Liver (tissue), 10 donors: ENCODE measurements at places on chromosomes 3 and 15. TPM values are rescaled to one million over a fixed set of nuclear protein-coding genes. Genes with fewer than 3 reads are reported as not detected.

Gene OR5K1
- total RNA-seq: not detected

Gene DLL4
- 3.8 TPM for total RNA-seq

Gene ARHGEF3
- 2.4 TPM for total RNA-seq

GRCh38 chr3:45026038-45026437 lies at the start of gene CLEC3B:
Gene CLEC3B, plus strand, starts transcription at chr3:45026303. Its CDS starts 60 bp downstream, at chr3:45026363.
- no peaks in the 10 kb centered on the region for H3K4me1 ChIP-seq
- peak within 1 kb of the TSS; percentile 40 for H3K27ac ChIP-seq
- H3K27me3 ChIP-seq: no peaks in the 10 kb centered on the region
- no peak for DNase-seq
- peak within 1 kb of the TSS; percentile 26 for H3K4me3 ChIP-seq
- no peaks in the 10 kb centered on the region for H3K36me3 ChIP-seq

DNA sequence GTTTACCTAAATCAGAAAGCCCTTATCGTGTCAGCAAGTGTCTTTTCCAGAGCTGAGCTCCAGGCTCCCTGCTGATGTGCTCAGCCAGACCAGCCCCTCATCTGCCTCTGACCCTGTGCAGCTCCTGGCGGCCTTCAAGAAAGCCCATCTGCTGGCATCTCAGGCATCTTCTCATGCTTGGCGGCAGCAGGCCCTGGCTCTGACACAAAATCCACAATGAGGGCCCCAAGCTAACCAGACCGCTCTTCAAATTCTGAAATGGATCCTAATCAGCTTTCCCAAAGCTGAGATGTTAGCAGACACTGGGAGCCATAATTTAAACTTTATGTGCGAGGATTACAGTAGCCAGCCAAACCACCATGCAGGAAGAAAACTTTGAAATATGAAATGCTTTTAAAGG lies 50.8 kb upstream of the CTDSPL start:
- H3K4me3 ChIP-seq: no peak overlapping the region
- no peak for DNase-seq
- no peaks in the 10 kb centered on the region for H3K36me3 ChIP-seq
- no peaks in the 10 kb centered on the region for H3K27me3 ChIP-seq
- H3K4me1 ChIP-seq: no peaks in the 10 kb centered on the region

DNA sequence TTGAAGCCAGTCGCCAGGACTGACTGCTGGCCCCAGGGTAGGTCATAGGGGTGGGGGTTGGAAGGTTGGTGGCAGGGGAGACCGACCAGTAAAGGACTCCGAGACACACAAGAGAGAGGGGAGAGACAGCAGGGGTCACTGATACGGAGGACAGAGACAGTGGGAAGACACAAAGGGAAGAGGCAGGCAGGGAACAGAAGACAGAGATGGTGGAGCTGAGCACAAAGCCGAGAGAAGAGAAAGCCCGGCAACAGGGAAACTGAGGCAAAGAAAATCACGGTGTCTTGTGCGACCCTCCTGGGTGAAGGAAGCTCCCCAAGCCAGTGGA lies 510 bp downstream of the RASL12 start:
- H3K36me3 ChIP-seq: no peaks in the 10 kb centered on the region
- H3K27me3 ChIP-seq: no peaks in the 10 kb centered on the region
- H3K4me1 ChIP-seq: no peaks in the 10 kb centered on the region
- no peak for DNase-seq

DNA sequence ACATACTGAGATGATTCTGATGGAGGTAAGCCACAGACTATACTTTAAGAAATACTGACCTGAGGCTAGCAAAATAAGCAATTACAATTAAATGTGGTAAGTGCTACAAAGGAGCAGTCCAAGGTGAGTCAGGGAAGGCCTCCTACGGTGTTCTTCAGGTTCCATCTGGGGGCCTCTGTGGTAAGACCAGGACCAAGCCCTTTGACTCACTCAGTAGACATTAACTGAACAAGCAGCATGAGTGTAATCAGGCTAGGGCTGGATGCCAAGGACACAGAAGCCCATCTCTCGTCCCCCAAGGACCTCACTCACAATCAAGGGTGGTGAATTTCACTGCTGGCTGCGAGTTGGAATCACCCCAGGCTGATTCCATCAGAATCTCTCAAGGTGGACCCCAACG lies 37.3 kb downstream of the DZIP1L start:
- no peaks in the 10 kb centered on the region for H3K4me1 ChIP-seq
- no peaks in the 10 kb centered on the region for H3K27me3 ChIP-seq
- no peak overlapping the region for H3K4me3 ChIP-seq
- no peak for DNase-seq
- H3K27ac ChIP-seq: no peak overlapping the region
- H3K36me3 ChIP-seq: no peaks in the 10 kb centered on the region

DNA sequence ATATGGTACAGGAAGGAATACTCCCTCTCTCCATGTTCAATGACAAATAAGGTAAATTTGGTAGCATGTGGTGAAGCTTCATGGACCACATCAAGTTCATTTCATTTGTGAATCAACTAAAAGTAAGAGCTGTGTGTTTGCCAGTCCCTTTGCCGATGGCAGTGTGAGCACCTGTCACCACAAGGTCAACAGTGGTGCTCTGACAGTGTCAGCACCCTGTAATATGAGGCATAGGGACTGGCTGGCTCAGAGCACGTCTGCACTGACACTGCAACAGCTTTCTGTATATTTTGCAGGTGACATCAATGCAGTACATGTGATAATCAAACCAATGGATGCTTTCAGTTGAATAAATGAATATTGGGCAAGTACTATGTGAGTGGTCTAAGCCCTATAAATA lies 852.4 kb downstream of the TUSC7 start:
- no peak overlapping the region for H3K27ac ChIP-seq
- peaks cover 2% of the 10 kb centered on the region for H3K27me3 ChIP-seq
- H3K4me3 ChIP-seq: no peak overlapping the region
- H3K4me1 ChIP-seq: no peaks in the 10 kb centered on the region

DNA sequence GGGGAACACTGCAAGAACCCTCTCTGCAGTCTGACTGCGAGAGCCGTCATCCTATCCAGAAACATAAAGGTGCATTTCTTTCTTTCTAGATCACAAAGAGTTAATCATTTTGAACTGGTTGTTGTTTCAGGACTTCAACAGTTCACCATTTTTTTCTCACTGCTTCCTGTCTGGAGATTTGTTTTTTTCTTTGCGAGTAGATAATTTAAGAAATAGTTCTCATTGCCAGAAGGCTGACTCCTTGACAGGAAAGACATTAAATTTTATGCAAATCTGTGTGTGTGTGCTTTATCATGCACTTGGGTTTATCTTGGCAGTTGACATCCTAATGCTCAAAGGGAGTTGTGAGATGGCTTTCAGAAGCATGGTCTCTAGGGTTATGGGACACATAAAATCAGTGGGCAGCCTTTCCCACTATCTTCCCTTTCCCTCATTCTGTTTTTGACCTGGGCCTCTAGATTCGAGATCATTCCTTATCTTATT lies 123.5 kb upstream of the TBL1XR1 start:
- H3K27me3 ChIP-seq: no peaks in the 10 kb centered on the region
- no peak for DNase-seq
- H3K27ac ChIP-seq: no peak overlapping the region
- H3K4me3 ChIP-seq: no peak overlapping the region

- H3K27ac ChIP-seq: no peak overlapping the region
- no peak for DNase-seq
- H3K27me3 ChIP-seq: no peaks in the 10 kb centered on the region
Observed at GRCh38 chr3:136637176-136637575, 115.0 kb downstream of the STAG1 start.

- H3K27ac ChIP-seq: no peak overlapping the region
- no peaks in the 10 kb centered on the region for H3K27me3 ChIP-seq
- no peaks in the 10 kb centered on the region for H3K36me3 ChIP-seq
- H3K4me1 ChIP-seq: peaks cover 8% of the 10 kb centered on the region
Observed at GRCh38 chr3:87145553-87145952, 81.6 kb upstream of the CHMP2B start.

GRCh38 chr3:79255702-79256101 lies 512.1 kb downstream of the ROBO1 start:
- H3K4me3 ChIP-seq: no peak overlapping the region
- no peak for DNase-seq
- H3K27me3 ChIP-seq: no peaks in the 10 kb centered on the region
- no peaks in the 10 kb centered on the region for H3K4me1 ChIP-seq
- H3K27ac ChIP-seq: no peak overlapping the region
- H3K36me3 ChIP-seq: no peaks in the 10 kb centered on the region

DNA sequence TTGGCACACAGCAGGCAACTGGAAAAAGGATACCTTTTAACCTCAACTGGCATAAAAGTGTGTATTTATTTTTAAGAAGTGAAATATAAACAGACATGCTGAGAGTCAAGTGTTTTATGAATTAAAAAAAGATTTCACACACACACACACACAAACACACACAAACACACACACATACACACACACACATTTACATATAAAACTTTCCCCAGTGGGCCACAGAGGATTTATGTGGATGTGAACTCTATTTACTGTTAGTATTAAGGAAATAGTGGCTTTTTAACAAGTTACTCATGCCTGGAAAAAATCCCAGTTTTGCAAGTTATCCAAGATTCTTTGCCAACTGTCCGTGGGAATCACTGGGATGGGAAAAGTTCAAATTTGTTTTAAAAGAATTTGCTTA lies 725.9 kb upstream of the NR2F2 start:
- no peaks in the 10 kb centered on the region for H3K36me3 ChIP-seq
- no peaks in the 10 kb centered on the region for H3K4me1 ChIP-seq
- H3K4me3 ChIP-seq: no peak overlapping the region
- peak overlapping the region; percentile 36 for H3K27ac ChIP-seq
- DNase-seq: no peak
- no peaks in the 10 kb centered on the region for H3K27me3 ChIP-seq

DNA sequence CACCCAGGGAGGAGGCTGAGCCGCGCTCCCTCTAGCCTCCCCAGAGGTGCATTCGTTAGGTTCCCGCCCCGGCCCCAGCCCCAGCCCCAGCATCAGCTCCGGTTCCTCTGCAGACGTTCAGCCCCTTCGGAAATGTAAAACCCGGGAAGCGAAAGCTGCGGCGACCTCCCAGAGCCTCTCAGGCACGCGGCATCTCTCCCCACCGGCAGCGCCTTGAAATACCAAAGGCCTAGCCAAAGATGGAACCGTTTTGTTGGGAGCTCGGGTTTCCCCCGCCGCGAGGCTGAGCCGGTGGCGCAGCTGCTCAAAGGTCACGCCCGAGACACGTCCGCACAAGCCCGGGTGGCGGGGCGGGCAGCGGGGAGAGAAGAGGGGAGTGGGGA lies 77.8 kb upstream of the HES1 start:
- H3K27me3 ChIP-seq: no peaks in the 10 kb centered on the region
- H3K27ac ChIP-seq: peak overlapping the region; percentile 2
- H3K36me3 ChIP-seq: no peaks in the 10 kb centered on the region

DNA sequence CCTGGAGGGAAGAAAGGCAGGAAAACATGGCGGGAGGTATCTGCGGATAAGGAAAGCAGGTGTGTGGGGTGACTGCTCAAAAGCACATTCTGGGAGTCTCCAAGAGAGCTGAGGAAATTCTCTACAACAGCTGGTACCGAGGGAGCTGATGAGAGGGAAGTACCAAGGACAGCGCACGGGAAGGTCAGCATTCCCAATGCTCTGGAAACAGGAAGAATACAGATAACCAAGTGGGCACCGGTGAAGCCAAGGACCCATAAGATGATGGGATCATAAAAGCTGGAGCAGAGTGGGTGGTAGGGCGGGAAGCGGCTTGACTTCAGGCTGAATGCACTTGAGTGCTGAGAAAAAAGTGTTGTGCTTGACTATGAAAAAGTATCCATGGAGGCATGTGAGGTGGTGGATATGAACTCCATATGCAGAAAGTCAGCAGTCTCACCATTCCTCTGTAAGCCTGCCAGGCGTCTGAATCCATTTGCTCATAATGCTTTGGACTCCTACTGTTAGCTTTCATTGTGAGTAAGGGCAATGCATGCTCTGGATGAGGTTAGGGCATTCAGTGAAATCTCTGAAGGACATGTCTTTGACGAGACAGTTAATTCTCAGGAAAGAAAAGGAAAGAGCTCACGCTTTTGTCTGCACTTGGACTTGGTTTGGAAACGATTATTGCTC lies 215.5 kb downstream of the NR1D2 start:
- no peaks in the 10 kb centered on the region for H3K4me1 ChIP-seq
- no peak overlapping the region for H3K4me3 ChIP-seq
- no peaks in the 10 kb centered on the region for H3K36me3 ChIP-seq

- no peak for DNase-seq
- no peak overlapping the region for H3K4me3 ChIP-seq
- no peak overlapping the region for H3K27ac ChIP-seq
- no peaks in the 10 kb centered on the region for H3K27me3 ChIP-seq
- peaks cover 1% of the 10 kb centered on the region for H3K4me1 ChIP-seq
Observed at GRCh38 chr3:116691041-116691440, 18.5 kb upstream of the TUSC7 start.

DNA sequence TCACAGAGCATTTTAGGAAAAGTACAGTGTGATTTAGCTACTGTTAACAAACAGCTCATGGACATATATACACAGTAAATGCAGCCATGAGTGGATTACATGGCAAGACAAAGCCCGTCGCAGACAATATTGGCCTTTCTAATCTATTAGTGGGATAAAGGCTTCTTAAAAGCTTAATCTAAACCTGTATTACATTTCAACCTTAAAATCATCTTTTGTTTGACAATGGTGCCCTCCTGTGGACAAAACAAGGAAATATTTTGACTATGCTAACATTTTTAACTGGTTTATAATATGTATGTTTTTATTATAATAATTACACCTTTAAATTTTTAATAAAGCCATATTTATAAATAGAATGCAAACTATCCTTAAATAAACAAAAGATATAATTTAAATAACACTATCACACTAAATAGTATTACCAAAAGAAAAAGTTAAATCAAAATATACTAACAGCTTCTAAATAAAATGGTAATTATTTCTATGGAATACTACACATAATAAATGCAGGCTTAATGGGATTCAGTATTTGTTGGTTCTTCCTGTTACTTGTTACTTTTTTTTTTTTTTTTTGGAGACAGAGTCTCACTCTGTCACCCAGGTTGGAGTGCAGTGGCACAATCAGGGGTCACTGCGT lies 38.6 kb downstream of the TAFA4 start:
- no peaks in the 10 kb centered on the region for H3K27me3 ChIP-seq
- no peak overlapping the region for H3K27ac ChIP-seq
- no peak overlapping the region for H3K4me3 ChIP-seq
- DNase-seq: no peak
- H3K4me1 ChIP-seq: no peaks in the 10 kb centered on the region
- H3K36me3 ChIP-seq: no peaks in the 10 kb centered on the region
